Hematopoietic multipotent progenitor cell treated with erythropoietin and hydrocortisone succinate and interleukin-3 and kit ligand, for 15 days (in vitro differentiated cells): ENCODE measurements at places on chromosomes 3 and 15.
A peak's percentile ranks its signal among the peaks of the same experiment; 100 is the strongest.

GRCh38 chr3:155420881-155421486 lies 127.5 kb upstream of the STRIT1 start:
- no peak for DNase-seq

DNA sequence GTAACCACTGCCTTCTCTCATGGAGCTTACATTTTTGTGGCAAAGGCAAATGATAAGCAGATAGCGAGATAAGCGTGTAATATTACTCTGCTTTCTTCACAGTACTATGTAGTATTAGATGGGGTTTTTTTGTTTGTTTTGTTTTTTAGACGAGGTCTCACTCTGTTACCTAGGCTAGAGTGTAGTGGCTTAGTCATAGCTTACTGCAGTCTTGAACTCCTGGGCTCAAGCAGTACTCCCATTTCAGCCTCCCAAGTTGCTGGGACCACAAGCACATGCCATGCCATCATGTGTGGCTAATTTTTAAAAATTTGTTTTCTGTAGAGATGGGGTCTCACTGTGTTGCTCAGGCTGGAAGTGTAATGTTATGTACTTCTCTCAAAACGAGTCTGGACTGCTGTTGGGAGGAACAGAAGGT lies 22.9 kb downstream of the MBNL1 start:
- no peak for DNase-seq

GRCh38 chr15:51678096-51678495 lies 3.2 kb upstream of the SCG3 start:
- no peak for DNase-seq

DNA sequence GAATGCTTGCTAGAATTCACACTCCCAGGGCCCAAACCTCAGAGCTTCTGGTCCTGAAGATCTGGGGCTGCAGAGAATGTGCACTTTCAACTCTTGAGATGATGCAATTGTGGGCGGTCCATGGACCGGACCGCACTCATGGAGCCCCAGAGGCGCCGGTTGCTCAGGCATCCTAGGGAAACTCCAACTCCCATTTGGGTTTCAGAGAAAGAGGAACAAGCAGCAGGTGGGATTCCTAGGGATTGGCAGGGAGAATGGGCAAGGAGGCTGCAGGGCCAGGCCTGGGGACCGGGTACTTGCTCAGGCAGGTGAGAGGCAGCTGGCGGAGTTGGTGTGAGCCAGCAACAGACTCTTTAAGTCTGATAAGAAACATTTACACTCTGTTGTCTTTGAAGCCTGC lies 3.5 kb downstream of the NOX5 start:
- DNase-seq: no peak

GRCh38 chr3:123525433-123525832 lies 59.4 kb downstream of the HACD2 start:
- no peak for DNase-seq

GRCh38 chr3:112395181-112395895 lies 62.4 kb downstream of the CD200 start:
- DNase-seq: no peak

GRCh38 chr15:57133127-57133968 lies 214.9 kb downstream of the TCF12 start:
- DNase-seq: no peak

- peak; percentile 46 for DNase-seq
Measured at GRCh38 chr15:58770519-58770856, 614 bp upstream of the MINDY2 start.

- DNase-seq: no peak
Measured at GRCh38 chr3:161275919-161276318, 54.8 kb downstream of the NMD3 start.

DNA sequence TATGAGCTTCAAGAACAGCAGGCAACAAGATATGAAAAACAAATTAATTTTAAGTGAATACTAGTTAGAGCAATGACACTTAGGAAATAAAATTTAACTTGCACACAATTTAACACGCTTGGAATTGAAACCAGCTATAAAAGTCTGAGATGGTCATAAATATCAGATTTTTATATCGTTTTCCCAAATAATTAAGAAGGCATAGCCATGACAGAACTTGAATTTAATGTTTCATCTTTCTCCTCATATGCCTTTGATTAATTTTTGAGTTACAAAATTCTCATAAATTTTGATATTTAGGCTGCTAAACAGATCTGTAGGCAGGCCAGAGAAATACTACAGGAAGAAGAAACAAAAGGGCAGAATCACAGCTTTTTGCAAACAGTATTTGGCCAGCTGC lies 38.5 kb downstream of the CD200R1L start:
- DNase-seq: no peak

DNA sequence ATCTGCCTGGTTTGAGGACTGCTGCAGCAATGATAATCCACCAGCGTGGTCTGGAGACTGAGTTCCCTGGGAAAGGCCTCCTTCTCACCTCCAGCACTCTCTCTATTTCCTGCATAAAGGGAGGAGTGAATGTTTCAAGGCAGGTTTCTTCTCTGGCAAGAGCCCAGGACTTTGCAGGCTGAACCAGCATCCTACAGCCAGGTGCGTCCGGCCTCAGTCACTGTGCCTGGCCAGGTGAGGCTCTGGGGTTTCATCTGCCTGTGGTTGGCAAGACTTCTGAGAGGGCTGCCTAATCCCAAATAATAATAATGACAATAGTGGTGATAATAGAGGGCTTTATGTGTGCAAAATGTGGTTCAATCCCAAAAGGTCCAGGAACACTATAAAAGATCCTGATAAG lies 269.0 kb upstream of the TBC1D5 start:
- DNase-seq: no peak

- DNase-seq: no peak
Measured at GRCh38 chr15:65653801-65654521, 32.2 kb downstream of the SLC24A1 start.

DNA sequence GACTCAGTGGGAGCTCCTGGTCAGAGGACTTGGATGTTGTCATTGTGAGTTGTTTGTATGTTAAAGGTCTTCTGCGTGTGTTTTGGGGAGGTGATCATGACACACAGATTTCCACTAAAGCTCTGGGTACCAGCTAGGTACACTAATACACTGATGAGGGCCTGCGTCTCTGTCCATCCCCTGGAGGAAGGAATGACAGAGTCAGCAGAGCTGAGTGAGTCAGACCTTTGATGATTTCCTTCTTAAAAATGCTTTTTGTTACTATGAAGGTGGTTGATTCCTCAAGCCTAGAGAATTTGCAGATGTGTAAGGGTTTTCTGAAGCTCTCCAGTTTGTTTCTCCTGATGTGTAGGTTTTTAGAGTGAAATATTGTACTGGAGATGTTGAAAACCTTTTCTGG lies 424.1 kb upstream of the TPM1 start:
- DNase-seq: no peak

DNA sequence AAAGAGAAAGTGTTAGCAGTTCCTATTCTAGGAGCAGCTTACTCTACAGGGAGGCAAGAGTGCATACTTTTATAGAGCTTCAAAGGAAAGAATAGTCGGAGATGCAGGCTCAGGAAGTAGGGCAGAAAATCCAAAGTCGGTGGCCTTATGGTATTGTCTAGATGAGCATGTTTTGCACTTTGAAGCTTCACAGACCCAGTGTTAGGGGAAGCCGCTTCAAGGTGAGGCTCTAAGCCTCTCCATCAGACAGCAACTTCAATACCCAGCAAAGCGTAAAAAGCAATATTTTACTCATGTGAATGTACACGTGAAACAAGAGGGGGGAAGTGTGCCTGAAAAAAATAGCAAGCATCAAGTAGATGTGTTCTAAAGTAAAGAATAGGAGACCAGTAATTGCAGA lies 125.6 kb upstream of the RASGRP1 start:
- DNase-seq: no peak

- DNase-seq: no peak
Measured at GRCh38 chr15:70478251-70478990, 284.9 kb downstream of the UACA start.

DNA sequence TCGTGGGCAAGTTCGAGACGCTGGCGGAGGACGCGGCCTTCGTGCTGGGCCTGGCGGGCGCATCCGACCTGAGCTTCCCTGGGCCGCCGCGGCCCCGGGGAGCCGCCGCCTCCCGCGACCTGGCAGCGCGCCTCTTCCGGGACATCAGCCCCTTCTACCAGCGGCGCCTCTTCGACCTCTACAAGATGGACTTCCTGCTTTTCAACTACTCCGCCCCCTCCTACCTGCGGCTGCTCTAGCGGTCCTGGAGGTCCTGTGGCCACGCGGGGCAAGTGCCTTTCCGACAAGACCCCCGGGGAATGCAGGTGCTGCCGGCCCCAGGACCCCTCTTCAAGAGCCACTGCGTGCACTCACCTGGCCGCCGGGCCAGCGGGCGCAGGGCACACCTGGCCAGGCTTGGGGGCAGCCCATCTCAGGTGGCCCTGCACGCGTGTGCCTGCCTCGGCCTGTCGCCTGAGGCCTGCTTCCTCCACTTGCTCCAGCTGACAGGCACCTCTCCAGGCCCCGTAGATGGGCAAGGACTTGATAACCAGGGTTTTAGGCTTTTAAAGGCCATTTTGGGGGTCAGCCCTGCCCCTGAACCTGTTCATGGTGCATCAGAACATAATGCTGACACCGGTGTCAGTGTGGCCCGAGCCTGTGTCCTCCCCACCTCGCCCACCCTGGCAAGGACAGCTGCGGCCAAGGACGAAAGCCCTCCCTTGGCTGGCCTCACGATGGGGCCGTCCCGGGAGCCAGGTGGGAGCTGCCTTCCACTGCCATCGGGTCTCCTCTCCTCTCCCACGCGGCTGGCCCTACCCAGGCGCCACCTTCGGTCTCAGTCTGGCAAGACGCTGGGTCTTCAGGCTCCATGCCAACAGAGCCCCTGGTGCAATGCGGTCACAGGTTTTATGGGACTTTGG lies 16.1 kb downstream of the C3orf22 start:
- no peak for DNase-seq

DNA sequence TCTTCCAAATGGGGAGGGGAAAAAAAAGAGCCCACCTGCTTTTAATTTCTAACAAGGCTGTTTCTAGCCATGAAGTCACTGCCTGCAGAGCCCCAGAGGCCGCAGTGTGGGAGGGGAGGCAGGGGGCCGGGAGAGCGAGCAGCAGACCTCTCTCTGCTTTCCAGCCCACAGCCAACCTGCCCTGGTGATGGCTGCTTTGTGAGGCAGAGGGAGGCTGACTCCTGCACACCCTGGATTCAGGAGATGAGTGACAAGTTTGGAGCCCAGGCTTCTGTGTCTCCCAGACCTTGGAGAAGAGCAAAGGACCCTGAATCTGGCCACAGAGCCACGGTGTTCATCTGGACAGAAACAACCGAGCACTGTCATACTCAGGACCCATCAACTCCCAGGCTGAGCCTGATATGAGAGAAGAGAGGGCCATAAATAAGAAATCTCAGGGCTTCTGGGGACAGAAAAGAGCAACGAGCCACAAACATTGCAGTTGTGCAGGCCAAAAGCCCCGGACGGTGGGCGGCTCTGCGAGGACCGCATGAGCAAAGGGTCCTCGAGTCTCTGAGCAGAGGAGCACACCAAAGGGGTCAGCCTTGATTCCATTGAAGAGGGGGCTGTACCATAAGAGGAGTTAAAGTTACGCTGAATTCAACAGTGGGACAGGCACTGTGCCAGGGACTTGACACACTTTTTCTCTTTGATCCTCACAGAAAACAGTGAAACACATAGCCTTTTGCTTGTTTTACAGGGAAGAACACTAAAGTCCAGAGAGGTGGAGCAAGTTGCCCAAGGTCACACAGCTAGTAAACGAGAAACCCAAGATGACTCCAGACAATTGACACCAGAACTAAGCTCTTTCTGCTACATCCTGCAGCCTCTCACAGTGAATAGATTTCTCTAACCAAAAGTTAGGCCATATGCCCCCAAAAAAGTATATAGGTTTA lies 97.2 kb downstream of the SEMA5B start:
- DNase-seq: no peak

GRCh38 chr3:183808355-183808754 lies 17.0 kb downstream of the MAP6D1 start:
- no peak for DNase-seq

- DNase-seq: no peak
Measured at GRCh38 chr3:132703733-132704132, 18.5 kb downstream of the NPHP3 start.

GRCh38 chr15:41930221-41930866 lies 36.5 kb upstream of the SPTBN5 start:
- DNase-seq: no peak

DNA sequence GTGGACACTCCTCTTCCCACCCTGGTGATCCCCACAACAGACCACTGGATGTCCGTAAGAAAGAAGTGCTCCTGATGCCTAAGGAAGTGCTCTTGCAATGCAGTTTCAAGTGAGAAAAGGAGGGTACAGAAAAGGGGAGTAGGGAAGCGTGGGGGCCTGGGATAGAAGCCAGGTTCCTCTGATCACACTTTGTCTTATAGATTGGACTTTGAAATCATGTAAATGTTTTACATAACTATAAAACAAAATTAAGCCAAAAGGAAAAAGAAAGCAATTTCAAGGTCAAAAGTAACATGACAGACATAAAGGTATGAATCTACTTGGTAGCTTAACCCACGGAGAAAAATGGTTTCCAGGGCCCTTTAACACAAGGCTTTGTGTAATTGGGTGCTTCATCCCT lies 107.3 kb upstream of the TRPM1 start:
- no peak for DNase-seq

GRCh38 chr15:28978661-28979060 lies 92.9 kb downstream of the APBA2 start:
- no peak for DNase-seq

- no peak for DNase-seq
Measured at GRCh38 chr3:66037330-66037985, 1.3 kb downstream of the MAGI1 start.

DNA sequence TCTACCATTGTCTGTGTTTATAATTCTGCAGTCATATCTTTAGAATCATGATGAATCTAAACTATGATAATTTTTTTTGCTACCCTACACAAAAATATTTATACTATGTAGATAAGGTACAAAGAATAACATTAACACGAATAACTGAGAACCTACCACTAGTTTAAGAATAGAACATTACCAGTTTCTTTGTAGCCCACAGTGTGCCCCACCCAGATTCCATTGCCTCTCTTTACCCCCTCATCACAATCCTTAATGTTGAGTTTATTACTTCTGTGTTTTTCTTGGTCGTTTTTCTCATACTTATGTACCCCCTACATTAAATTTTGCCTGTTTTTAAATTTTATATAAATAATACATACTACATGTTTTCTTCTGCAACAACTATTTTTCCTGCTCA lies 140.5 kb downstream of the BBX start:
- no peak for DNase-seq

- DNase-seq: no peak
Measured at GRCh38 chr3:55330756-55331155, 156.3 kb downstream of the WNT5A start.

DNA sequence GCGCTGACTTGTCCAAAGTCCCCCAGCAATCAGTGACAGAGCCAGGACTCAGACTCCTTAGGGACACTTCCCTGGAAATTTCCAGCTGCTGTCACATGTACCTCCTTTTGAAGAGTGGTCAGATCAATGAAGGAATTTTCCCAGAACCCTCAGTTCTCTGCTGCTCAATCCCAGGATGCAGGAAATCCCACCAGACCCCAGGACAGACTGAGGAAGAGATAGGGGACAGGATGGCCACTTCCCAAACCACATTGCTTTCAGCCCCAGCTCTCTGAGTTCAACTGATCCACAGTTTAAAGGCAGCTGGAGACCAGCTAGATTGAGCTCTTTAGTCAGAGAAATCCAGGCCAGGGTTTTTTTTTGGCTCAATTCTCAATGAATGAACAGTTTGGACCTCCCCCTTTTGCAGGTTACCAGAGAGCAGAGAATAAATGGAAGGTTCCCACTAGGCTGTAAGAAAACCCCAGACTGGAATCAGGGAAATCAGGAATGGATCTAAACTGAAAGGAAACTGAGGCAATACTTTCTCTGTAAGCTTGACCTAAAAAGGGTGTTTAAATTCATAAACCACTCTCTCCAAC lies 1.5 kb downstream of the CYP1A1 start:
- no peak for DNase-seq
